ENCODE measurements at places on chromosomes 4 and X.

- no peak for DNase-seq
Measured at GRCh38 chr4:39056023-39056422, 6.0 kb upstream of the KLHL5 start.

DNA sequence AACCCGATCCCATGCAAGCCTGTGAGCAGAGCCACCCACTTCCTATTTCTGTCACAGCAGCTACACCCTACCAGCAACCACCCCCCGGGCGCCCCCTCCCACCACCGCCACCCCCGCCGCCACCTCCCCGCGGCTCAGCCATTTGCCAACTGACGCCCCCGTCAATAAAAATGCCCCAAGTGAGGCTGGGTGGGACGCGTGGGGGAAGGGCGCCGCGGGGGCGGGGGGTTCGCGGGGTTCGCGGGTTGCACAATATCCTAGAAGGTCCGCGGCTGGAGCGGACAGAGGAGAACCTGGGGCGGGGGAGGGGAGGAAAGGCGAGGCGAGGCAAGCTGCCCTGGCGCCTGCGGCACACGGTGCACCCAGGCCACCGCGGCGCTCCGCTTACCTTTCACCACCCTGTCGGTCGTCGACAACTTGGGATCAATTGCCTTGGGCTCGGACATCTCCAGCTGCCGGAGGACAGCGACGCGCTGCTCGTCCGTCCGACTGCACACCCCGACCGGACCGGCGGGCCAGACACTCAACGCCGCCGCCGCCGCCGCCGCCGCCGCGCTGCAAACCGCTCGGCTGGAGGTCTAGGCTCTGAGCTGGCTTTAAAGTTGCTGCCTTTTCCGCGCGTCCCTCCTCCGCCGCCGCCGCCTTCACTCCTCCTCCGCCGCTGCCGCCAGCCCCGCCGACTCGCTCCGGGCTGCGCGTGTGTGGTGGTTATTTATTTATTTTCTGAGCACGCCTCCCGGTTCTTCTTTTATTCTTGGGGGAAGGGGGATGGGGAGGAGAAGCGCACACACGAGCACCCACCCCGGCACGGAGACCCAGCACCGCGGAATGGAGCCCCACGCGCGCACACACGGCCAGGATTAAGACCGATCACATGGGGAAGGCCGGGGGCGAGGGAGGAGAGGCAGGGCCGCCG lies 717 bp downstream of the PPP3CA start:
- peak; percentile 74 for DNase-seq

DNA sequence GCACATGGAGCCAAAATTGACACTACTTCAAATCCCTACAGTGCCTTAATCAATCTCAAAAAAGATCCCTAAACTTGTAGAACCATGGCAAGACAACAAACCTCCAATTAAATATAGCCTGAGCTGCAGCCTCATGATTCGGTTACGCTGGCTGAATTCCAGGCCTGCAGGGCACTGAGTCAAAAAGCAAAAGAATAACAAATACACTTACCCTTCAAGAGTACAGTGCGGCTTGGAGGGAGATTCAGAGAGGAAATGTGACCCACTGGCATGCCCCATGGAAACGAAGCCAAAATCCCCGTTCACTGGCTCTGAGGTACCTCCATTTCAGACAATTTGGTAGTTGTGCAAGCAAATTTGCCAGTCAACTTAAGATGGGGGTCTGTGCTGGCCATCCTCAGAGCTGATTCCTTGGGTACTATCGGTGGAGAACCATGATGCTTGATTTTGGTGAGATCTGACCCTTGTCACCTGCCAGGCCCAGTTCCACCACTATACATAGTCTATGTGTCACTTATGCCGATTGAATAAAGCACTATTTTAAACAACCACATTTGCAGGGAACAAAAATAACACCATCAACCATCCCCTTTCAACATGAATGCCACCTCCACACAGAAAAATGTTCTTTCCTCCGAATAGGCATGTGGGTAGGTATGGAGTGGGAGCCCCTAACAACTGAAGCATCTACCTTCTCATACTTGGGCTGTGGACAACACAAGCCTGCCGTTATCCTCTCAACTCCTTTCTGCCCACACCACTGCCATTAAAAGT lies 2.1 kb downstream of the C4orf54 start:
- DNase-seq, result no peak

- DNase-seq, result no peak
Measured at GRCh38 chr4:174120446-174121295, 162.8 kb downstream of the FBXO8 start.

GRCh38 chr4:53929311-53929710 lies 135.1 kb downstream of the CHIC2 start:
- DNase-seq, result no peak

DNA sequence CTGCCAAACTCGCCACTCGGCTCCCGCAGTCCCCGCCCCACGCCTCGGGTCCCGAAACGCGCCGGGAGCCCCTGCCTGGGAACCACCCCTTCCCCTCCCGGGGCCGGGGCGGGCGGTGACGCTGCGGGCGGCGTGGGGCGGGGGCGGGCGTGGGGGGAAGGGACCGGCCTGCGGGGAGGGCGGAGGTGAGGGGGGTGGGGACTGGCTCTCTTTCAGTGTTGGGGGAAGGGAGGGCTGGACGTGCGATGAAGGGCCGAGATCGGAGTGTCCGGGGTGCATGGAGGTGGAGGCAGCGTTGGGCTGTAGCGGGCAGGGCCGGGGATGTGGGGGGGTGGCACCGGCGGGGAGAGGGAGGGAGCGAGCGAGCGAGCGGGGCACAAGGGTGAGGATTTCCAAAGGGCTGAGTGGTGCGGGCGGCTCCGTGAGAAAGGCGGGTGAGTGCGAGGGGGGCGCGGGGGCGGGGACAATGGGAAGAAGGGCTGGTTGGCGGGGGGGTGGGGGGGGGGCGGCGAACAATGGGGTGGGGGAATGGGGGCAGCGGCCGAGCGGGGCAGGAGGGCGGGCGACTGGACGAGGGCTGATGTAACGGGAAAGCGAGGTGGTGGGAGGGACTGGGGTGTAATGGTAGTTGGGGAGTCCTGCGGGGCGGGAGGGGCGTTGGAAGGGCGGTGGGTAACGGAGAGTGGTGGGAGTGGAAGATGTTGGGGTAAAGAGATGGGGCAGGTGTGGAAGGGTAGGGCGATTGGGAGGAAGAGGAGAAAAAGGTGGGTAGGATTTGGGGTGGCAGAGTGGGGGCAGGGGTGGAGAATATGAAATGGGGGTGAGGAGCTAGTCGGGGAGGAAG lies 578 bp downstream of the DCUN1D4 start:
- peak; percentile 48 for DNase-seq

GRCh38 chrX:98924511-98924910 lies 1485.6 kb downstream of the PCDH19 start:
- no peak for DNase-seq

DNA sequence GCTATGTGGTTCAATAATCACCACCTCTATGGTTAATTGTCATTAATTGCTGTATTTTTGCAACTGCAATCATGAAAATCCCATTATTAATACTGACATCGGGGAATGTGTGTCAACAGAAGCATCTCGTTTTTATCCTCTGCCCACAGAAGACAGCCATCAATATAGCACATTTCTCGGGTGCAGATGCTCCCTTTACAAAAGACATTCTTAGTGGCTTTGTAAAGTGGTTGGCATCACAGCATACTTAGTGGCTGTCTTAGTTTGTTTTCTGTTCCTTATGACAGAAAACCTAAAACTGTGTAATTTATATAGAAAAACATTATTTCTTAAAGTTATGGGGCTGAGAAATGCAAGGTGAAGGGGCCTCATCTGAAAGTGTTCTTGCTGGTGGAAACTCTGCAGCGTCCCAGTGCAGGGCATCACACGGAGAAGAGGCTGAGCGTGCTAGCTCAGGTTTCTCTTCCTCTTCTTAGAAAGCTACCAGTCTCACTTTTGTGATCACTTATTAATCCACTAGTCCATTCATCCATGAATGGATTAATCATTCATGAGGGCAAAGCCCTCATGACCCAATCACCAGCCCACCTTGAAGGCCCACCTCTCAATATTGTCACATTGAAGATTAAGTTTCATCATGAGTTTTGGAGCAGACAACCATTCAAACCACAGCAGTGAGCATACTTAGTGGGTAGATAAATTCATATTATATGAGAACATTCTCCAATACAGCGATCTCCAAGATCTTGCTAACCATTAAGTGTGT lies 1067.7 kb upstream of the PABPC4L start:
- no peak for DNase-seq

DNA sequence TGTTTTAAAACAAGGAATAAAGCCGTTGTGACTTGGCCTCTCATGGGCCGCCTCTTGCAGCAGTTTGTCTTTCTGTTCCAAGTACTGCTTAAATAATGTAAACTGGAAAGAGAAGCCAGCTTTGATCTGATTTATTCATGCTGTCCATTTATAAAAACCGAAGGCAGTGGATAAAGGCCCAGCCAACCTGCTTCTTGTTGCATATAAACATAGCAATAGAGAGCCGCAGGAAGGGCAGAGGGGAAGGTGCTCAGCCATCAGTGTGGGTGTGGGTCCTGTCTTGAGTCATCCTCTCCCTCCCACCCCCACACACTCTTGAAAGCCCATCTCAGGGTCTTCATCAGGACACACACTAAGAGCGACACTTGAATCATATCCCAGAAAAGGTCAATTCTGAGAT lies 187.9 kb upstream of the FAM9B start:
- no peak for DNase-seq

DNA sequence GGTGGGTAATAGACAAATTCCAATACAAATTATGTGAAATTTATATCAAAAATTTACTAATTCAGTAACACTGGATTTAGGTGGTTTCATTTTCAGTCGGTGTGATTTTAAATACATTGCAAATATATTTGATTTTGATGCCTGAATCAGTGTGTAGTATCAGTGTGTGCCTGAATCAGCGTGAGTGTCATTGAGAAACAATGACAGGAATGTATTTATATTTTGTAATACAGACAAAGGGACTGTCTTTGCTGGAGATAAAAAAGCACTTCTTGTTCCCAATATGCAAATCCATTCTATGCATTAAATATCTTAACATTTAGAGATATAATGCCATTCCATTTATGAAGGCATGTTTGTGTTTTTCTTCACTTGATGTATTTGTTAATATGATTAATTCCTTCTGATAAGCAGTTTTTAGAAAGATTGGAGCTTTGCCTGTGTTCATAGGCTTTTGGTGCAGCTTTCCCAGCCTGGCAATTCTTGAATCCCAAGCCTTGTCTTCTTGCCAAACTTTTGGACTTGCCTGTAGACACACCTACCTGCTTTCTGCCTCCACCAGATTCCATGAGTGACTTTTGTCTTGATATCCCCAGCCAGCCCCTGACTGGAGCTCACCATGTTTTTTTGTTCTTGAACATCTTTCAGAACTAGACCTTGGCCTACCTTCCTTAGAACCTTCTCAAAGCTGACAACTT lies 243.8 kb downstream of the ADGRL3 start:
- DNase-seq, result no peak

- DNase-seq, result no peak
Measured at GRCh38 chrX:104953251-104953650, 267.2 kb downstream of the TEX13A start.

GRCh38 chr4:23365086-23365485 lies 524.8 kb downstream of the PPARGC1A start:
- DNase-seq, result no peak

DNA sequence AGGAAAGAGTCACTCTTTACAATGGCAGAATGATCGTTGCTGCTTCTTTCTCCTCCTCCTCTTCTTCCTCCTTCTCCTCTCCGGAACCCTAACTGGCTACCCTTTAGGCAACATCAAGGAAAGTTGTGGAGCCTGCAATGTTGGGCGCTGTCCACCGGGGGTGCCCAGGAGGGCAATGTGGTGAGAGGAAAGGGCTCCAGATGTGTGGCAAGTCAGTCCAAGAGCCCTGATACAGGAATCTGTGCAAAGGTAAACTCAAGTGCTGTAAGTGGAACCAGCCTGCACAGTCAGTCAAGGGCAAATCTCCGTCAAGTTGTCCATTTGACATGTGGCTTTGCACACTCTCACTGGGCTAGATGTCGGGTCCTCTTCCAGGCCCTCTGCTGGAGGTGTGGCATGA lies 2.8 kb downstream of the RTL5 start:
- no peak for DNase-seq

DNA sequence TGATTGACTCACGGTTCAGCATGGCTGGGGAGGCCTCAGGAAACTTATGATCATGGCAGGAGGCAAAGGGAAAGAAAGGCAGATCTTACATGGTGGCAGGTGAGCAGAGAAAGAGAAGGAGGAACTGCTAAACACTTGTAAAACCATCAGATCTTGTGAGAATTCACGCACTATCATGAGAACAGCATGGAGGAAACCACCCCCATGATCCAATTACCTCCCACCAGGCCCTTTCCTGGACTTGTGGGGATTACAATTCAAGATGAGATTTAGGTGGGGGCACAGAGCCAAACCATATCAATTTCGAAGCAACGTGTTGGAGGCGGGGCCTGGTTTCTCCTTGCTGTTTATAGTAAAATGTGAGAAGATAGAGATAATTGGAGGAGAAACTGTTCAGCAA lies 167.4 kb downstream of the GABRB1 start:
- no peak for DNase-seq
